ENCODE measurements at places on chromosomes 16 and 17.

DNA sequence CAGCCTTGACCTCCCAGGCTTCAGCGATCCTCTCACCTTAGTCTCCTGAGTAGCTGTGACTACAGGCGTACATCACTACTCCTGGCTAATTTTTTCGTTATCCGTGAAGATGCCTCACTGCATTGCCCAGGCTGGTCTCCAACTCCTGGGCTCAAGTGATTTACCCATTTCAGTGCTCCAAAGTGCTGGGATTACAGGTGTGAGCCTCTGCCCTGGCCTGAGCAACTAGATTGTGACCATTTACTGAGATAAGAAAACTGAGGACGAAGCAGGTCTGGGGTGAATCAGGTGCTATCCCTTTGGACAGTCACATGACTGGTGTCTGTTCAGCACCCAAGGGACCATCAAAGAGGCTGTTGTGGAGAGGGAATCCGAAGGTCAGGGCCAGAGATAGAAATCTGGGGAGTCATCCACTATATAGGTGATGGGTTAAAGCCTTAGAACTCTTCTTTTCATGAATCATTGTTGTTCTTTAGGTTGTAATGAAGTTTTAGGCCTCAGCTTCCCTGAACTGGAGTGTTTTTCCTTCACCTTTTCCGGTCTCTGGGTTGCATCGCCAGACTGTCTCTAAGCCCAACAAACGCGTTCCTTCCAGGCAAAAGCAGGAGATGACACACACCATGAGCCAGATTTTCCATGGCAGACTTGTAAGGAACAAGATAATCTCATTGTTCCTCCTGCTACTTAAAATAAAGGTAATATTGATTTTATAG is 62.5 kb downstream of the FTO start:
- no peak for DNase-seq

GRCh38 chr17:31095236-31096105 is 694 bp downstream of the NF1 start:
- DNase-seq: peak; percentile 94

DNA sequence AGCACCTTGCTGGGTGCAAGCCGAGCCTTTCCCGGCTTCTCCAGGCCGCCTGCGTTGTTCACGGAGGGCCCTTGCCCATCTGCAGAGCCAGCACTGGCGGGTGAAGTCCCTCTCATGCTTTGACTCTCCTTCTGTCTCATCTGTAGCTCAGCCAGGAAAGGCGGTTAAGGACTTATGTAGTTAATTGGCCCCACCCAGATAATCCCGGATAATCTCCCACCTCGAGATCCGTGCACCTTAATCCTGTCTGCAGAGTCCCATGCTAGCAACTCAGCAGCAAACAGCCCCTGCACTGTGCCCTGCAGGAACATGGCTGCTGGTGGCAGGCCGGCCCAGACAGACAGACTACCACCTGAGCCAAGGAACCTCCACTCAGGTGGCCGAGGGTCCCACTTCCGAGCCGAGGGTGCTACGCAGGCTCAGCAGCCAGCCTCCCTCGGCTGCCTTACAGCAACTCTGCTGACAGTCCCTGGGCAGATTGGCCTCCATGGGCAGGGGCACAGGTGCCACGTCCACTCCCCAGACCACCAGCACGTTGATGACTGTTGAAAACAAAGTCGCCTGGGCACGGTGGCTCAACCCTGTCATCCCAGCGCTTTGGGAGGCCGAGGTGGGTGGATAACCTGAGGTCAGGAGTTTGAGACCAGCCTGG is 16.9 kb downstream of the RAB40C start:
- no peak for DNase-seq

GRCh38 chr17:77790143-77790829 is 168.2 kb upstream of the TNRC6C start:
- peak; percentile 89 for DNase-seq

GRCh38 chr17:58117382-58117781 is 30.8 kb upstream of the OR4D1 start:
- no peak for DNase-seq

DNA sequence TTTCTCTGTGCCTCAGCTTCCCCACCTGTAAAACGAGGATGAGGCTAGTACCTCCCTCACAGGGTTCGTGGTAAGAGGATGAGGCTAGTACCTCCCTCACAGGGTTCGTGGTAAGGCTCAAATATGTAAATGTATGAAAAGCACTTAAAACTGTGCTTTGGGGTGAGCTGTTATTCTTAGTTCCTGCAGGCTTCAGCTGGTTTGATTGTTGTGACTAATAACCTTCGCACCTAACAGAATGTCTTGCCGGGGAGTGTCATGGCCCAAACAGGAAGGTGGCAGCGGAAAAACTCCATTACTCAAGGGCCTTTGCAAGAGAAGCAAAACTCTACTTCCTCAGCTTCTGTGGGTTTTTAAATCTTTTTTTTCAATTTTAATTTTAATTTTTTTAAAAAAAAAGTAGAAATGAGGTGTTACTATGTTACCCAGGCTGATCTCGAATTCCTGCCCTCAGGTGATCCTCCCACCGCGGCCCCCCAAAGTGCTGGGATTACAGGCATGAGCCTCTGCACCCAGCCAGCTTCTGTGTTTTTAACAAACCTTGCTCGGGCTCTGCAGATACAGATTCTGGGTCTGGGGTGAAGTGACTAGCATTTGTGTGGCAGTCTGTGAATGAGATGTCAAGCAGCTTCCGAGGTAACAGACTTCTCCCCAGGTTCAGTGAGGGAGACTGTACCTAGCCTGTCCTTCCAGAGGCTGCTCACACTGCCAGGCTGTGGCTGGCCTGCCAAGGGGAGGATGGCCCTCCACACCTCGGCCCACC is 103.0 kb downstream of the RAB11FIP4 start:
- no peak for DNase-seq

GRCh38 chr17:56688151-56688550 is 94.7 kb downstream of the NOG start:
- DNase-seq: no peak

GRCh38 chr16:3578610-3579551 is 1.7 kb upstream of the NLRC3 start:
- no peak for DNase-seq

Data from H9 (cell line).